ENCODE measurements at places on chromosomes 2 and 18.

DNA sequence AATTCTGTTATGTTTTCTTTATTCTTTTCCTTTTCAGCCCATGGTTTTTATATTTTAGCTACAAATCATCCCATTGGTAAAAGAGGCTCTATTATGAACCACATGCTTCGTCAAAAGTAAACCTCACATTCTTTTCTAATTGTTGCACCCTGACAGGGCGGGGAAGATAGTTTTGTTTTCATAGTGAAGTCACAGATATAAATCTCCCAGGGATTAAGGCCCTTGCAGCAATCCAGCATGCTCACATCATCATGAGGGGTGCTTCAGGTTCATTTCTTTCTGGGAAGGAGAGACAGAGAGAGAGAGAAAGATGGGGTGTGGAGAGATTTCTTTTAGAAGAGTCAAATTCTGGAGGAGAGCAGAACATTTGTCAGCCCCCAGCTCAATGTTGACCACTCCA is 124.5 kb upstream of the CDC42EP3 start:
- no peak for DNase-seq

DNA sequence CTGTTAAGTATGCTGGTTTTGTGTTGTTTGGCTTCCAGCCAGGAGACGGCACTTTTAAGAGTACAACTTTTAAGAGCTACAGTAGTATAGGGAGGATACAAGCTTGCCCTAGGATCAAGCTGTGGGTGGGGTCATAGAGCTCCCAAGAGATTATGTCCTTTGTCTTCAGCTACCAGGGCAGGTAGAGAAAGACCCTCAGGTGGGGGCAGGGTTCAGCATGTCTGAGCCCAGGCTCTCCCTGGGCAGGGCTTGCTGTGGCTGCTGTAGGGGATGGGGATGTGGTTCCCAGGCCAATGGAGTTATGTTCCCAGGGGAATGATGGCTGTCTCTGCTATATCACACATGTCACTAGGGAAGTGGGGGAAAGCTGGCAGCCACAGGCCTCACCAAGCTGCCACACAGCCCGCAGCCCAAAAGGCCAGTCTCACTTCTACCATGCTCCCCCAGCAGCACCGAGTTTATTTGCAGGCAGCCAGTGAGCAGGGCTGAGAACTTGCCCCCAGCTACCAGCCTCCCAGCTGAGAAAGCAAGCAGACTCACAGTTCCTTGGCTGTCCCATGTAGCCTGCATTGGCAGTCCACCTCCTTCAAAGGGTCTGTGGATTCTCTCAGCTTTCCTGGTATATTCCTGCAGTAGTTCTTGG is 105.7 kb upstream of the ERBB4 start:
- DNase-seq, result no peak

GRCh38 chr2:100891906-100892642 is 72.1 kb downstream of the NPAS2 start:
- DNase-seq, result no peak

- peak; percentile 61 for DNase-seq
Measured at GRCh38 chr2:223837287-223838061, at the start of gene AP1S3. Gene AP1S3 (minus strand): TSS chr2:223837582. CDS start chr2:223837450, 132 bp downstream.

- DNase-seq, result no peak
Measured at GRCh38 chr18:78692105-78692504, 287.5 kb upstream of the SALL3 start.

GRCh38 chr18:58953627-58954026 is 89.0 kb downstream of the ZNF532 start:
- peak; percentile 3 for DNase-seq

DNA sequence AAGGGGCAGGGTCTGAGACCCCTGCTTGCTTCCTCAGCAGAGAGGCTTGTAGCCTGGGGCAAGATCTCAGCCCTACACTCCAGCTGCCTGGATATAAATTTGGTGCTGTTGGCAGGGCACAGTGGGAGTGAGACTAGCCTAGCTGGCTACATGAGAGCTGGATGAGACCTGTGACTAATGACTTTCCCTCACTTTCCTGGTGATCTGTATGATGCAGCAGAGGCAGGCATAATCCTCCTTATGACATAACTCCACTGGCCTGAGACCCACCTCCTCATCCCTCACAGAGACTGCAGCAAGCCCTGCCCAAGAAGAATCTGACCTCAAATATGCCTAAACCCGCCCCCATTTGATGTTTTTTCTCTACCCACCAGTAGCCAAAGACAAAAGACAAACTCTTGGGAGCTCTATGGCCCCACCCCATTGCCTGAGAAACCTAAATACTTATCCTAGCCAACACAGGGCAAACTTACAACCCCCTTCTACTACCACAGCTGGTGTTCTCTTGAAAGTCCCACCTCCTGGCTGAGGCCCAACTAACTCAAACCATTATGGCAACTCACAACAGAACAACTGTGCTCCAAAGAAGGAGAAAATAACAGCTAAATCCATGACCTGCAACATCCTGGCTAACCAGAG is 102.7 kb downstream of the NR4A2 start:
- no peak for DNase-seq

DNA sequence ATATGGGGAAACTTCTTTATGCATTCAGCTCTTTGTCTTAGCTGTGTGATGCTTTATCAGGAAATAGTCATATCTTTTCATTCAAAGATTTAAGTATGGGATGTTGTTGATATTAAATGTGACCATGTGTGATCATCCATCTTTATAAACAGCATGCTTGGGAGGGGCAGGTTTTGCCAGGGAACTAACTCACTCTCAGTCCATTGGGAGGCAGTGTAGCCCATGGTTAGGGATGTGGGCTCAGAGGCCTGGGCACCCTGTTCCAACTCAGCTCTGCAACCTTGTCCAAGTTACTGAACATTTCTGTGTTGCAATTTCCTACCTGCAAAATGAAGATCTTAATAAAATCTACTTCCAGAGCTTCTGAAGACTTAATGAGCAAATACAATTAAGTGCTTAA is 92.0 kb upstream of the BCL2L11 start:
- DNase-seq, result no peak

GRCh38 chr2:232941912-232942594 is 71.0 kb downstream of the NGEF start:
- no peak for DNase-seq

DNA sequence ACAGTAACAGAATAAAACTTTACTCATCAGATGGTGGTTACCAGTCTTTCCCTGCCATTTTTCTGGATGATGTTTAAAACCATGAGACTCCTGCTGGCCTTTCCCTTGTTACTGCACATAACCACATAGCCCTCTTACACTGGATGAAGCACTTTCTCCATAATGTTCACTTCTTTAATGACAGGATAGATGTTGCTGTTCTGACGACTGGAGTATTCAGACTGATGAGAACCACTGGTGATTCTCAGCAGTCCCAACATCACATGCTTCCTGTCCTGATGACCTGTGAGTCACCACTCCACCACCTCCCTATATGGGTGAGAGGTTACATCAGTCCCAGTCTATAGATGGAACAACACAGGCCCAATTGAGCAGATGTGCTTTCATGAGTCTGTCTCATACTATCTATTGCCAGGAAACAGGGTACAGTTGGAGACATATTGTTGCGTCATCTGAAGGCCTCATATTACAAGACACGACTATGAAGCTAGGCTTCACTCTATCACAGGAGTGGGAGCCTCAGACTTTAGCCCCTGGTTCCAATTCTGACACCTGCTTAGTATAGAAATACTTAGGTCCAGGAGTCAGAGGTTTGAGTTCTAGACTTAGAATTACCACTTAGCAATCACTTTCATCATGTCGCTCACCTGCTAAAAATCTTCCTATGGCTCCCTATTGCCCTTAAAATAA is 145.7 kb upstream of the KLF7 start:
- no peak for DNase-seq

- no peak for DNase-seq
Measured at GRCh38 chr2:166494140-166494624, at the start of gene SCN7A. Gene SCN7A (minus strand): TSS chr2:166494249. CDS start chr2:166477696, 16,553 bp downstream.

- DNase-seq, result no peak
Measured at GRCh38 chr2:95075440-95076132, 46.0 kb downstream of the MRPS5 start.

DNA sequence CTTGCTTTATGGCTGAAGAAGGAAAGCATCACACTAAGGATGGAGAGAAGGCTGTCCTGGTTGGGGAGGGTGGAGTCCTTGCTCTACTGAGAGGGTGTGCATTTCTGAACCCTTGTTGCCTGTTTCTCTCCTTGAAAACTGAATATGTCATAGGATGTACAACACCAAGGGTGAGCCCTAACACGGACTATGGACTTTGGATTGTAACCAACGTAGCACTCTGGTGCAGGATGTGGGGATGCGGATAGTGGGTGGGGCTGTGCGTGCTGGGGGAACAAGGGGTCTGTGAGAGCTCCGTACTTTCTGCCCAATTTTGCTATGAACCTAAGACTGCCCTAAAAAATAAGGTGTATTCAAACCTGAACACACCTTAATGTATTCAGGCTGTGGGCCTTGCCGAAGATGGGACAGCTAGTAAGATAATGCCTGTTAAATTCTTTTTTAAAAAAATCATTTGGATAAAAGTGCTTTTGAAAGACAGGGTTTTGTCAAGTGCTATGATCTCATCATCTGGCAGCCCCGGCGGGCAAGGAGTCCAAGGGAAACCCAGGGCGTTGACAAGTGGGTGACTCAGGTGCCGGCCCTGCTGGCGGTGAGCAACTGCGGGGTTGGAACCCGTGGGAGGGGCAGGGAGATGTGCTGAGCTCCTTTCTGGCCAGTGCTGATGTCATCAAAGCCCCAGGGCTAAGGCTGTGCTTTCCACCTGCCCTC is 54.0 kb downstream of the GATA6 start:
- no peak for DNase-seq

GRCh38 chr2:20471148-20471547 is 24.3 kb downstream of the RHOB start:
- no peak for DNase-seq

- DNase-seq, result no peak
Measured at GRCh38 chr2:109168716-109169115, 39.7 kb downstream of the SH3RF3 start.

DNA sequence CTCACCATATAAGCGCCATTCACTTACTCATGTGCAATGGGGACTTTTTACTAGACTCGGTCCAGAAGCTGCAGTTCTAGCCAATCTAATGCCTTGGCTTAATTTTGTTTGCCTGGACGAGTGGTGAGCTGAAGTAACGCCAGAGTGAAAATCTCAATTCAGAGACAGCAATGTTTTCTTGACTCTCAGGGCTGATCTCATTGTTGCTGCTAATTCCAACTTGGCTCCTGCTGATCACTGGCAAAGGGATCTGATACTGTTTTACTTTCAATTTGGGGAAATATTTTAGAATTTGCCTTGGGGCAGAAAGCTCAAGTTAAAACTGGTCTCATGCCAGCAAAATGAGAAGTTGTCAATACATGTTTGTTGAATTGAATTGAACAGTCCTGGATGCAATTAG is 906.6 kb upstream of the CDH2 start:
- DNase-seq, result no peak

- DNase-seq, result no peak
Measured at GRCh38 chr2:238097988-238098871, 1.9 kb upstream of the ESPNL start.

- DNase-seq, result no peak
Measured at GRCh38 chr18:75256376-75256775, 45.8 kb downstream of the TSHZ1 start.

DNA sequence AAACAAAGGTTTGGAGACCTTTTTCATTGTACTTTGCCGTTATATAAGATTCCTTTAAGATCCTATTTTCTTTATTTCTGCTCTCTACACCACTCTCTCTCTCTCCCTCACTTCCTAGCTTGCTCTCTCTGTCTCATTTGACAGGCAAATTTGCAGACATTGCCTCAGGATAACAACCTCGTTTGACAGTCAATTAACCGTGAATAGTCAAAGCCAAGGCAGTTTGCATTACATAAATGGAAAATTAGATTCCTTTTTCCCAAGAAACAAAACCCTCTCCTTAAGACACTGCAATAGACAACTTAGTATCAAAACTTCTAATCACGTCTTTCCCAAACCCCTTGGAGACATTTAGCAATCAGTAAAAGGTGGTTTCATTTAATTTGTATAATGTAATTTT is 7.4 kb downstream of the SKOR2 start:
- no peak for DNase-seq

DNA sequence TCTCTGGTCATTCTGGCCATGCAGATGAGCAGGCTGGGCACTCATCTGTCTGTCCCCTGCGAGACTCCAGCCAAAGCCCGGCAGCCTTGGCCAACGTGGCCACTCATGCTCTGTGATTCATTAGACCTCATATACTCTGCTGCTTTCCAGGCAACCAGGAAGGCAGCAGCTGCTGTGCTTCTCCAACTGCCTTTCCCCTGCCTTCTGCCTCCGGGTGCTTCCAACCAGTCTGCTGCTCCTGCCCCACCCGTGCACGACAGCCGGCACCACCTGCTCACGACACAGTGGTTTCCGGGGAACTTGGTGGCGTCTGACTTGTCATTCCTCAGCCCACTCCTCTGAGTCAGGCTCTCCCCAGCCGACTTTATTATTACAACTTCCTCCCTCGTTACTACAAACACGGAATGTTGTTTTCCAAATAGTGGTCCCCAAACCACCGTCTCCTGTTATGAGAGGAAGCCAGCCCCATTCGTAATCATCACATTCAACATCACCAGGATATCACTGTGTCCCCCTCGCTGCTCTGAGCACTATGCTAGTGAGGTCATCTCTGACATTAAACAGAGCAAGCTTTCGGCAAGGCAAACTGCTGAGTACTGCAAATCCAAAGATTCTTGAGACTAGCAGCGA is 392.4 kb downstream of the ALK start:
- no peak for DNase-seq

DNA sequence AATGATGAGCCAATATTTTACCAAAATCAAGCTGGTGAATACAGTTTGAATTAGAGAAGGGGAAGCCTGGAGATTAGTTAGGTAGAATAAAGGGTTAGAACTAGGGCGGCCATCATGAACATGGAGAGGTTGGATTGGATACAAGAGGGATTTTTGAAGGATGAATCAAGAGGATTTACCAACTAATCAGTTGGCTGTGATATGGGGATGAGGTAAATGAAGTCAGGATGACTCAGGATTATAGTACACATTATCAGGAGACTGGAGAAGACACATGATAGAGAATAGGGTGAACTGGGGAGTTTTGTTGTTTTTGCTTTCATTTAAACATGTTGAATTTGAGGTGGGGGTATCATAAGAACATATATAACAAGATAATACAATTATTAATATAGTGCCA is 73.8 kb upstream of the PROKR1 start:
- DNase-seq, result no peak

DNA sequence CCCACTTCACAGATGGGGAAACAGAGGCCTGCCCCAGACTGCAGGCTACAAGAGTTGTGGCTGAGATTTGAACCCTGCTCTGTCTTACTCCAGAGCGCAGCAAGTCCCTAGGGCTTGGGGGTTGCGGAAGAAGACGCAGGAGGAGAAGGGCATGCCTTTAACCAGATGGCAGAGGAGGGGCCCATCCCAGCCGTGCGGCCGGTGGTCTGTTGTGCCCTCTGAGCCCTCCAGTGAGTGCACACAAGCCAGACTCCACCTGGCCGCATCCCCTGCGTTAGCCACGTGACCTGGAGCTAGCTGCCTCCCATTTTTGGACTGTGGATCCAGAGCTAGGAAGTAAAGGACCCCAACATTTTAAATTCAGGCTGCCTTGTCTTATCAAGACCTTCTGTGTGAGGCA is 2.8 kb downstream of the KCNIP3 start:
- no peak for DNase-seq

- no peak for DNase-seq
Measured at GRCh38 chr2:105143467-105144151, 97.9 kb upstream of the GPR45 start.

GRCh38 chr2:172297531-172297930 is 129.9 kb upstream of the ITGA6 start:
- DNase-seq, result no peak

GRCh38 chr18:45321520-45321919 is 293.8 kb upstream of the SLC14A2 start:
- no peak for DNase-seq

- DNase-seq, result no peak
Measured at GRCh38 chr2:101717071-101717845, 19.8 kb downstream of the MAP4K4 start.

All from DMS79 (cell line).